Stimulated activated CD4-positive, alpha-beta T cell treated with anti-CD3 and anti-CD28 coated beads, TNF-alpha, amount 100 ng/mL, for 48 hours (primary cell): ENCODE measurements at places on chromosomes 3 and 15.

DNA sequence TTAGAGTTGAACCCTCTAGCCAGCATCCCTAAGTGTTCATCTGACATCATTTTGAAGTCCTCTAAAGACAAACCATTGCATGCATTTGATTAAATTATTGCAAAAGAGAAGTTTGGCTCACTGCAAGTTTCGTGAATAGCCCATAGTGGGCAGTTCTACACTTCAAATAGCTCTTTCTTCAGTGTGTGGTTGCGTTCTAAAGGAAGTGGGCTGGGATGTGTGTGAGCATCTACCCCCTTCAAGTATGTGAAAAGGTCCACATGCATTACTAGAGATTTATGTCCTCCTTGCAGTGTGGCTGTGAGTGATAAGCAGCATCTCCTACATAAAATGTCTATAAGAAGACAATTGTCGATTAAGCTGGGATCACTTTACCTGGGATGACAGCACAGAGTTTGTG is 54.6 kb downstream of the SST start:
- no peak for DNase-seq

- no peak for DNase-seq
Measured at GRCh38 chr3:172877011-172877410, 126.5 kb downstream of the ECT2 start.

GRCh38 chr3:140850210-140850955 is 91.3 kb upstream of the SLC25A36 start:
- no peak for DNase-seq

DNA sequence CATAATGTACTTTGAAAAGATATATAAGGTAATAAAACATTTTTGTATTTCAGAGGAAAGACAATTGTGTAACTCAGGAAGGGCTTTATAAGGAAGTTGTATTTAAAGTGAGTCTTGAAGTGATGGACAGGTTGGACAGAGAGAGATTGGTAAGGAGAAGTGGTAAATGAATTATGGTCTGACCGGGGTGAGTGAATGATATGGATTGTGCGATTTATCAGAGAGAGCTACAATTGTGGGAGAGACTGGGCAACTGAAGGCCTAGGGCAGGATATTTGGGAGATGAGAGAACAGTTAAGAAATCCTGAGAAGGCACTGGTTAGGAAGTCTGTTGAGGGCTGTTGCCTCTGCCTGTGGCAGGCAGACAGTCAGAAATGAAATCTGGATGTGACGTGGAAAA is 14.8 kb downstream of the IL1RAP start:
- DNase-seq, result no peak

DNA sequence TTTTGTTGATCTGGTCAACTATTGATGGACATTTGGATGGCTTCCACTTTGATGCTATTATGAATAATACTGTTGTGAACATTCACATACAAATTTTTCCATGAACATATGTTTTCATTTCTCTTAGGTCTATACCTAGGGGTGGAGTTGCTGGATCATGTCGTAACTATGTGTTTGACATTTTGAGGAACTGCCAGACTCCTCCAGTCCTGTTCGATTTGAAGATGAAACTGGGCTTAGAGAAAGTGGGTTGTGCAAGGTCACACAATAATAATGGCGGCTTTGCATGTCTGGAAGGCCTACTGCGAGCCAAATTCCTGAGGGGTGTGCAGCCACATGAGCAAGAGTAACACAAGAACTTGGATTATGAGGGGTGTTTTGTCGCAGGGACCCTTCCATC is 2.6 kb downstream of the TSEN2 start:
- no peak for DNase-seq

DNA sequence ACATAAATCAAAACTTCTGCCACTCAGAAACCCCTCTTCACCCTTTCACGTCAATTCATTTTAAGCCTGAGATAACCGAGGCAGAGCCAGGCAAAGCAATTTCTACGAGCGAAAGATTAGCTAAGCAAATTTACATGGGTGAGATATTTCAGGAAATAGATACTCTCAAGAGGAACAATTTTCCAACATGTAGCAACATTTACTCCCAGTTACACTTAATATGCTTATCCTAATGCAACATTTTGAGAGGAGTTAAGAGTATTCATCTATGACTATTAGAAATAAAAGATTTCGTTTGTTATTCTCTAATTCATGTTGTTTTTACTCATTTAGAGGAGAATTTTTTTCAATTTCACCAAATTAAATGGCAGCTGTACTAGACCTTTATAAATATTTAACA is 837 bp downstream of the TMC3 start:
- no peak for DNase-seq

DNA sequence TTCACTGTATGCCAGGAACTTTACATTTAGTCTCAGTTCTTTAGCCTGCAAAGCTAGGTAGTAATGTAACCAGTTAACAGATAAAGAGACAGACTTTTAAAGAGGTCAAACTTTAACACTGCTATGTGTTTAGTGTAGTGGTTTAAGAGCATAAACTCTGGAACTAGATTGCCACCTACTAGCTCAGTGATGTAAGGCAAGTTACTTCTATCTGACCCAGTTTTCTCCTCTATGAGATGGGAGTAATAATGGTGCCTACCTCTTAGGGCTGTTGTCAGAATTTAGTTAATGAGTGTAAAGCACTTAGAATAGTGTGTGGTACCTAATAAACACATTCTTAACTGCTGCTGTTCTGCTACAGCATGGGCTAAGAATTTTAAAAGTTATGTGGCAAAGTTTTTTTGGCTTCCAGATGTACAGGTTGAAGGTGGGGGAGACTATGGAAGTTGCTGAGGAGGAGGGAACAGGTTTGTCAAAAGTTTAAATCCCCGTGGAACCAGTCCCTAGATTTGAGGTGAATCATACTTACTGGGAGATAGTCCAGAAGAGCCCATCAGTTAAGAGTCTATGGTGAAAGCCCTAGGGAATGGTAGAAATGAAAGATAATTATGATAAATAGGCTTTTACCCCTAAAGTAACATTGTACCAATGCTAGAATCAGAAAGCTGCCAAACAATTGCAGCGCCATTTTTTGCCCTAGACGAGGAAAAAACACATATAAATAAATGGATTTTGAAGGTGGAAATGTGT is 13.9 kb downstream of the TSC22D2 start:
- no peak for DNase-seq

DNA sequence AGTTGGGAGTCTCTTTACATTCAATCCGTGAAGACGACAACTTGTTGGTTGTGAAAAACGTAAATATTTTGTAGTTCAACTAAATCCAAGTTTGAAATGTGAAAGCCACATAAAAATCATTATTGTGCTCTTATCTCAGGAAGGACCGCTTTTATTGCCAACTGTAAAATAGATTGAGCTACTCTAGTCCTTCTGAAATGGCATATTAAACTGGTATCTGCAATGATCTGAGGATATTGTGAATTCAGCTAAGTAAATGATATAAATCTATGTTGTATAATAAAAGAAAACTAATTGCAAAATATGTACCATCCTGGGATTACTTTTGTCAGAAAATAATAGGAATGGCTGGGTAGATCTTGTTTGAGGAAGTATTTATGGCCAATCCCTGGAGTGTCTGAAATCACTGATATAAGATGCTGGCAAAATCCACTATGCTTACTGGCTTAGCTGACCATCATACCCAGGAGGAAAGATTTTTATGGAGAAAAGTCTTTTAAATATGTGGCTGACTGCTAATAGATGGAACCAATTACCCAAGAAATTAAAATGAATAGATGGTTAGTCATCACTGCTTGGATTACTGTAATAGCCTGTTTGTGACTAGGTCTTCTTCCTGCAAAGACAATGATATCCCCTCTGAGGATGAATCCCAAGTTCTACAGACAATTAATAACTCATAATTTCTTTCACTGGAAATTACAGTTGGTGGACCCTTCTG is 191.8 kb downstream of the SEMA6D start:
- no peak for DNase-seq

DNA sequence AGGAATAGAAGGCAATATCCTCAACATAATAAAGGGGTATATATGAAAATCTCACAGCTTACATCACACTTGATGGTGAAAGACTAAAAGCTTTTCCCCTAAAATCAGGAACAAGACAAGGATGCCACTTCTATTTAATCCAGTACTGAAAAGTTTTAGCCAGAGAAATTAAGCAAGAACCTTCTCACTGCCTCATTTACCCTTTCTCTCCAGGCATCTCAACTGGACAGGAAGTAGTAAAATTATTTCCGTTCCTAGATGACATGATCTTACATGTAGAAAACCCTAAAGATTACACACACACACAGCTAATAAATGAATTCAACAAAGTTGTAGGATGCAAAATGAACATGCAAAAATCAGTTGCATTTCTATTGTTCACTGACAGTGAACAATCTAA is 11.2 kb downstream of the SCAP start:
- no peak for DNase-seq

DNA sequence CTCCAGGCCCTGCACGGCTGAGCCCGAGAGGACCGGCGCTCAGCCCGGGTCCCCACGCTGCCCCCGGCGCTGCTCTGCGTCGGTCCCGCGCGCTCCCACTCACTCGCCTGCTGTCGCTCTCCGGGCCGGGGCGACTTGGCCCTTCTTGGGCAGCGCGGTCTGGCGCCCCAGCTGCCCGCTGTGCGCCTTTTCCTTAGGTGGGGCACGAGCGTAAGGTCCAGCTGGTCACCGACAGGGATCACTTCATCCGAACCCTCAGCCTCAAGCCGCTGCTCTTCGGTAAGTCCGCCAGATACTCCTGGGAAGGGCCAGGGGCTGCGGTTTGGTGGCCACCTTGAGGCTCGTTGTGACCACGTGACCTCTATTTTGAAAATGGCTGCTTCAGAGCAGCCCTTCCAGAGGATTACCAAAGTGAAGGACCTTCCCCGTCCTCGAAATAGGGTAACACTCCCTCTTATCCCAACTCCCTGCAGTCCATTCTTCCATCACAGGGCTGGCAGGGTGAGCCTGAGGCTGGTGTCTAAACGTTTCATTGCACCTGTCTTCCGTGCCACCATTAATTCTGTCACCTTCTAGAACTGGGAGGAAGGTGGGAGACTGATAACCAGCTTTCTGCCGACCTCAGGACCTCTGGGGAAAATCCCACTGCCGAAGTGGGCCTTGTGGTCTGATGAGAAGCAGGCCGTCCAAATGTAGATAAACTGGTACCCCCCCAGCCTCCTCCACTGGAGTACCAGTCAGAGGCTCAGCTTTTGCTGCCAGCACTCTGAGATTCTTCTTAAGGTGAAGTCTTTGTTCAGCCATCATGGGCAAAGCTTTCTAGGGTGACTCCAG is 812 bp downstream of the P4HTM start:
- DNase-seq, result no peak

DNA sequence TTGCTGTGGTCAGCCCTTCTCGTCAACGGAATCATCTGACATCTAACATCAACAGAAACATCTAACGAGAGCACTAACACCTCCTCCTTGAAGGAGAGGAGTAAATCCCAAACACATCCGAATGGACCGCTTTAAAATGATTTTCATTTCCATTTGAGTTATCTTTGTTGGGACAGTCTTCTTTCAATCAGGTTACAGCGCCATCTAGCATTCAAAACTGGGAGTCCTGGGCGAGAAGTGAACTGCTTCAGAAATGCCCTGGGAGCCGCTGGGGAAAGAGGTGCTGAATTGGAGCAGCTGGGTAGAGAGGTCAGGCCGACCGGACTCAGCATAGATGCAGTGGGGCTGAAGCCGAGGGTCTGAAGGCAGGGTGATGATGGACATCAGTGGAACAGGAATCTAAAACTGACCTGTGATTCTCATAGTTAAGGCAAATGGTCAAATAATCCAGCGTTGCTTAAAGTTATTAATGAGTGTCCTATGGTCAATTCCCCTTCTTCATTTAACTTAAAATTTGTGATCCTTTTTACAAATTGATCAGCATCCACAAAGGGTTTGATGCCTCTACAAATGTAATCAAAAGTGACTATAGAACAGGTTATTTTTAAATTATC is 170.0 kb upstream of the NDN start:
- no peak for DNase-seq

DNA sequence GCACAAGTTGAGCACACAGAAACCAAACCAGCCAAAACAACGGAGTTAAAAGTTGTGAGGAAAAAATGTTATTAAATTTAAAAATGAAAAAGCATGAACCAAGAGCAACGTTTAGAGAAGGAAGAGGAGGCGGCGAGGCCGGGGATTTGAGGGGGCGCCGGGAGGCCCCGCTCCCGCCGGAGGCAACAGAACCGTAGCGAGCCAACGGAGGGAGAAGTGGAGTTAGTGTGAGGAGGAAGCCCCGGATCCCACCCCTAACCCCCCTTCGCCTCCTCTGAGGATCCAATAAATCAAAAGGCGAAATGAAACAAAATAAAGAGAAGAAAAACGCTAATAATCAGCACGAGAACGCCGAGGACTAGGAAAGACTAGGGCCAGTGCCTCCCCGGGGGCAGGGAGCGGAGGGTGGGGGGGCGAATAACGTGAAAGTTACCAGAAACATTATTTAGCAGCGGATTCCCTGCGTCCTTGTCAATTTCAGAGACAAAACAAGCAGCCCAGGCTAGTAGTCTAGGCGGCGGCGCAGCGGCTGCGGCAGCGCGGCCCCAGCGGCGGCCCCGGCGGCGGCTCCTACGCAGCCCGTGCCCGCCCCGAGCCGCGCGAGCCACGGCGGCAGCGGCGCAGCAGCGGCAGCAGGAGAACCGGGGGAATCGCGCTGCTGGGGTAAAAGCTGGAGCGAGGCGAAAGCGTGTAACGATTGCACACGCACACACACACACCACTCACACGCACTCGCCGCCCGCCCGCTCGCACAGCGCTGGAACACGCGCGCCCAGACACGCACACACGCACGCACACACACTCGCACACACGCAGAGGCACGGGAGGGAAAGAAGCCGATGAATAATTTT is 1.7 kb downstream of the MEIS2 start:
- no peak for DNase-seq

GRCh38 chr15:36221992-36222391 is 357.4 kb upstream of the CDIN1 start:
- no peak for DNase-seq

DNA sequence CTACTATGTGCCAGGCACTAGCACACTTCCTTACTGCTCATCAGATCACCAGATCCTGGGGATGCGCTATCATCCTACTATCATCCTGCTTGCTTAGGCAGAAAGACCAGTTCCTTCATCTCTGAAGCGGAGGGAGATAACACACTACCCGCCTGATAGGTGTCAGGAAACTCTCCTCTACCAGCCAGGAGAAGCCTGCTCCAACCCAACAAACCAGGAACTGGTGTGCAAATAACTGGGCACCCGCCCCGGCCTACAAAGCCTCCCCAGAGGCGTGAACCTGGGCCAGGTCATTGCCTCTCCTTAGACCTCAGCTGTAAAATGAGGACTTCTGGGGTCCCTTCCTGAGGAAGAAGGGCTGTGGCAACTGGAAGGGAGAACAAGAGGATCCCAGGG is 61.5 kb downstream of the HOMER2 start:
- no peak for DNase-seq

- DNase-seq, result no peak
Measured at GRCh38 chr15:68584756-68585573, 6.2 kb downstream of the CORO2B start.

GRCh38 chr3:97131476-97131875 is 317.1 kb downstream of the EPHA6 start:
- DNase-seq, result no peak
